CD8-positive, alpha-beta memory T cell (primary cell): ENCODE measurements at places on chromosomes 6 and 20. TPM values are rescaled to one million over a fixed set of nuclear protein-coding genes. Genes with fewer than 3 reads are reported as not detected.

DNA sequence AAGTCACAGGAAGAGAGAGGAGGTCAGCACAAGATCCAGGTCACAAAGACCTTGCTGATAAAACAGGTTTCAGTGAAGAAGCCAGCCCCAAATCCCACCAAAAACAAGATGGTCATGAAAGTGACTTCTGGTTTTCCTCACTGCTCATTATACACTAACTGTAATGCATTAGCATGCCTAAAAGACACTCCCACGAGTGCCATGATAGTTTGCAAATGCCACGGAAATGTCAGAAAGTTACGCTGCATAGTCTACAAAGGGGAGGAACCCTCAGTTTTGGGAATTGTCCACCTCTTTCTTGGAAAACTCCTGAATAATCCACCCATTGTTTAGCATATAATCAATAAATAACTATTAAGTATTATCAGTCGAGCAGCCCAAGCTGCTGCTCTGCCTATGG lies 427.2 kb downstream of the RFPL4B start:
- DNase-seq = no peak

DNA sequence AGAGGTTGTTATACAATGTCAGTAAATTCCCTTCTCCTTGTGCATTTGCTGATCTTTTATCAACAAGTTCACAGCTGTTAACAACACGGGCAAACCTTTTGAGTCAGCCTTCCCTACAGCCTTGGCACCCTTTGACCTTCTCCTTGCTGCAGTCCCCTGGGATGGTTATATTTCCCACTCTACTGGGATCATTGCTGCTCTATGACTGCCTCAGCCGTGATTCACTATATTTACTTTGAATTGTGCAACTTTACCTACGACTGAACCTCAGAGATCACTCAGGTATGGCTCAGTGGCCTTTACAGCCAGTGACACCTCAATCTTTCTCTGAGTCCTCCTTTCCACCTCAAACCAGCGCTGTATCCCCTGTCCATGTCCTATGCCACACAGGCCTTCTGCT lies 1293.3 kb downstream of the EPHA7 start:
- DNase-seq = no peak

DNA sequence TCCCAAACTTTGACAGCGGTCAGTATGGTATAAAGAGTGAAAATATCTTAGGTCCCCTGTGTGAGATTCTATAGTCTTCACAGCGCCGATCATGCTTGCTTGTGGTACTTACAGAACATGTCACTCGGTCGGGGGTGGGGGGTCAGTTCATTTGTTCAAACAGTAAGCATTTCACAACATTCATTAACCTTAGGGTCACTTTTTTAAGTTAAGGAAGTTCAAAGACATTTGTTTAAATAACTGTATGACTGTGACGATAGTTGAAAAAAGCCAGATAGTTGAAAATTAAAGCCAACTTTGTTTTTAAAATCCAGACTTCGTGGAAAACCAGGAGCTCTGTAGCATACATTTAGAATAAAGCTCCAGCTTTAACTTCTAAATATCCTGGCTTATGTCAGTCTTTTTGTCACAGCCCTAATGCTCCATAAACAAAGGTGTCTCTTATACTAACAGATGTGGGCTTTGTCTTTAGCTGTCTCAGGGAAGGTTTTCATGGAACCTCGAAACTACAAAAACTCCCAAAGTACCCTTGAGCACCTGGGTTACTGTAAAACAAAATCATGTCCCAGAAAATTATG lies 57.9 kb upstream of the PHACTR2 start:
- no peak for DNase-seq

SLC26A8 gene
- not detected for total RNA-seq

MRAP2 gene
- total RNA-seq = not detected

GRCh38 chr6:15968519-15968918 lies 160.4 kb upstream of the MYLIP start:
- DNase-seq = no peak

OOEP gene
- not detected for total RNA-seq

GRCh38 chr6:38064431-38064830 lies 244.9 kb downstream of the ZFAND3 start:
- no peak for DNase-seq

COX4I2 gene
- total RNA-seq = not detected

TUBB1 gene
- not detected for total RNA-seq

GRCh38 chr6:16849988-16850680 lies 88.9 kb upstream of the ATXN1 start:
- no peak for DNase-seq
